Stimulated activated CD4-positive, alpha-beta T cell treated with anti-CD3 and anti-CD28 coated beads, TNF-alpha, amount 100 ng/mL, for 4 hours (primary cell): ENCODE measurements at places on chromosomes 2 and 18.

DNA sequence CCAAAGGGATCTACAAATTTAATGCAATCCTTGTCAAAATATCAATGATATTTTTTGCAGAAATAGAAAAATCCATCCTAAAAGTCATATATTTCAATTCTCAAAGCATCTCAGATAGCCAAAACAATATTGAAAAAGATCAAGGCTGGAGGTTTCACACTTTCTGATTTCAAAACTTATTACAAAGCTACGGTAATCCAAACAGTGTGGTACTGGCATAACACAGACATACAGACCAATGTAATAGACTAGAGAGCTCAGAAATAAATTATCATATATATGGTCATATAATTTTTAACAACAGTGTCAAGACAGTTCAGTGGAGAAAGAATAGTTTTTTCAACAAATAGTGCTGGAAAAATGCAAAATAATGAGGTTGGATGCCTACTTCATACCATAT, 40.3 kb upstream of the PROKR1 start:
- DNase-seq: no peak

- peak; percentile 28 for DNase-seq
Measured at GRCh38 chr2:8575038-8575833, 106.6 kb upstream of the ID2 start.

- no peak for DNase-seq
Measured at GRCh38 chr2:233815861-233816260, 37.7 kb downstream of the MROH2A start.

GRCh38 chr18:32386471-32386870, 84.2 kb downstream of the GAREM1 start:
- no peak for DNase-seq

- DNase-seq: no peak
Measured at GRCh38 chr2:111250448-111251030, 129.8 kb downstream of the BCL2L11 start.
